ENCODE measurements at places on chromosomes 4 and X.

- DNase-seq, result no peak
Measured at GRCh38 chr4:53682196-53682595, 90.9 kb upstream of the LNX1 start.

GRCh38 chr4:167452922-167453430, 218.7 kb upstream of the SPOCK3 start:
- DNase-seq, result no peak

DNA sequence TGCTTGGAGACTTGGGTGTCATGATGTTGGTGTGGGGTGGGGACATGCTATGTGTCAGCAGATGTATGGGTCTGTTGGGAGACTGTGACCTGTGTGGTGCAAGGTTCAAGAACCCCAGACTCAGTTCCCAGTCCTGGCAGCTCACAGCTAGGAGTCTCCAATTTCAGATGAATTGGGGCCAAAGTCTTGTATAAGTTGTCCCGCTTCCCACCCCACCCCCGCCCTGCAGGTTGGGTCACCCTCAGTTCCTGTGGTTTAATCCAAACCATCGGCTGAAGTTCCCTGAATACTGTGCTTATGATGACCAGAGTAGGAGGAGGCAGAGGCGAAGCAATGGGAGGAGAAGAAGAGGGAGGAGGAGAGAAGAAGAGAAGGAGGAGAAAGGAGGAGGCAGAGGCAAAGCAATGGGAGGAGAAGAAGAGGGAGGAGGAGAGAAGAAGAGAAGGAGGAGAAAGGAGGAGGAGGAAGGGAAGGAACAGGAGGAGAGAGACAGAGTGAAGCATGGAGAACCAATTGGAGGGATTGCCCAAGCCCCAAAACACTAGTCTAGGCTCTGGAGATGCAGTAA, 112.6 kb downstream of the EFNB1 start:
- no peak for DNase-seq

DNA sequence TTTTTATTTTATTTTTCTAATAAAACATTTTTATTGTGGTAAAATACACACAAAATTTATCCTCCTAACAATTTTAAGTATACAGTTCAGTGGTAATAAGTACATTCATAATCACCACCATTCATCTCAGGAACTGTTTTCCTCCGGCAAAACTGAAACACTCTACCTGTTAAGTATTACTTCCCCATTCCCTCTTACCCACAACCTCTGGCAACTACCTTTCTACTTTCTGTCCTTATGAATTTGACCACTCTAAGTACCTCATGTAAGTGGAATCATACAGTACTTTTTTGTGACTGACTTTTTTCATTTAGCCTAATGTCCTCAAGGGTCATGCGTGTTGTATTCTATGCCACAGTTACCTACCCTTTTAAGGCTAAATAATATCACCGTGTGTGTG, 21.1 kb upstream of the HSFX4 start:
- no peak for DNase-seq

DNA sequence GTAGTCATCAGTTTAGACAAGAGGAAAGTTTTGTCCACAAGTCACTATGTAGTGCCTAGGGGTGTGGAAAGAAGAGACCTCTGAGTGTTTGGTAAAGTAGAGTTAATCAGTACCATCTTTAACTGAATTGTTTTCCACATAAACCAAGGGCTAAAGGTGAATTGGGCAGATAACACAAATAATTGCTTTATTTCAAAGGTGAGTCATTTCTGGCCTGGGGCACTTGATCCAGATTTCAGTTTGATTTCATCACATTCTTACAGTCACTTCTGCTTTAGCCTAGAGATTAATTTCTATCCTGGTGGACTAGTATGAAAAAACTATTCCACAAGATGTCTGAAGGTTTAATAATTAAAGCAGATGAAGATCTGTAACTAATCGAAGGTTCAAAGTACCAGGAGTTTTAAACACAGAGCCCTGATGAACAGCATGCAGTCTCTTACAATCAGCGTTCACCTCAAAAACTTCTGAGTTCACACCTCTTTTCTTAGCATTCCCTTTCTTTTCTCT, 74.5 kb upstream of the BOD1L1 start:
- no peak for DNase-seq

GRCh38 chr4:5460106-5460801, 248.1 kb downstream of the EVC2 start:
- DNase-seq, result no peak

DNA sequence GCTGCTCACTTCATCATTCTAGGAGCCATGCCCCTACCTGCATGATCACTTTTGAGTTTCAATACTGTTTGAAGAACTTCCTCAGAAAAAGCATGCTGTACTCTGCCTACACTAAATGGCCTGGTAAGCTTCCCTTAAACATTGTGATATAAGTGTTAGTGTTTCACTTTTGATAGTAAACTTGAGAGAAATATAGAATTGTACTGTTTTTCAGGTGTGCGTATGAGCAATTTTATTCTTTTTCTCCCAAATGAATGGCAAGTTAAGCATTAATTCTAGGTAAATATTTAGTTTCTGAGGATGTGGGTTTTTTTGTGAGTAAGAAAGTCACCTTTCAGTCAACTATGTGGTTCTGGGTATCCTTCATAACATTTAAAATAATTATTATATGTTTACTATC, 484.5 kb downstream of the IL15 start:
- DNase-seq, result no peak

- no peak for DNase-seq
Measured at GRCh38 chr4:13238936-13239335, 245.2 kb downstream of the RAB28 start.

- no peak for DNase-seq
Measured at GRCh38 chr4:78561677-78562076, 10.1 kb downstream of the ANXA3 start.

GRCh38 chrX:153684467-153685155, 3.1 kb upstream of the SLC6A8 start:
- no peak for DNase-seq

DNA sequence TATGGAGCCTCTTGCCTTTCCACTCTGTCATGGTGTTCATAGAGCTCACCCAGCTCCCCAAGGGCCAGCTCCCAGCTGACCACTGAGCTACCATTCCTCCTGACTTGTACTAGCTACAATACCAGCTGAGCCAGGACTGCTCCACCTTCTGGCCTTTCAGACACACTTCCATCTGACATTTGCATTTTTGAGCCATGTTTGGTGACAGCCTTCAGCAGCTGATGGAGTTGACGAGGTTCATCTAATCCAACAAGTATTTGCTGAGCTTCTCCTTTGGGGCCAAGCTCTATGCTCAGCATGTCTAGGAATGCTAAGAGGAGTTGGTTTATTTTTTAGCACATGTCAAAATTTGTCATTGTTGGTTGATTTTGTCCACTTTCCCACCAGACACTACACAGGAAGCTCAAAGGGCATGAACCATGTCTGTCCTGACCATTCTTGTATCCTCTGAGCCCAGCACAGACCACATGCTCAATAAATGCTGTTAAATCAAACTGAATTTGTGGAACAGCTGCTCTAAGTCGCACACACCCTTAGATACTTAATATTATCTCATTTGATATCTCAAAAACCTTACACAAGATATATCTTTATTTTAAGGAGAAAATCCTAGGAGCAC, 142.6 kb upstream of the PPARGC1A start:
- no peak for DNase-seq

GRCh38 chr4:532588-533317, 33.7 kb downstream of the PIGG start:
- DNase-seq, result no peak
